Tibial nerve (tissue), 4 donors: ENCODE measurements at places on chromosomes 12 and 14. TPM values are rescaled to one million over a fixed set of nuclear protein-coding genes. Genes with fewer than 3 reads are reported as not detected.

The GALNT8 gene
- 1.2 TPM for total RNA-seq

The KRT81 gene
- not detected for total RNA-seq

The RFLNA gene
- 15.9 TPM for total RNA-seq

The PLD4 gene
- 2.4 TPM for total RNA-seq

The SUDS3 gene
- 92.0 TPM for total RNA-seq

The TTC5 gene
- 12.8 TPM for total RNA-seq

- DNase-seq, result no peak
Observed at GRCh38 chr14:75185251-75186040, 9.0 kb upstream of the TMED10 start.

GRCh38 chr14:77375973-77376770 is 722 bp downstream of the TMED8 start:
- no peak for DNase-seq

The TAS2R31 gene
- 10.5 TPM for total RNA-seq

The SYCP3 gene
- total RNA-seq, result not detected

GRCh38 chr14:99441157-99441870 is 39.3 kb downstream of the SETD3 start:
- DNase-seq, result no peak

GRCh38 chr12:99138393-99138792 is 493.3 kb downstream of the APAF1 start:
- no peak for DNase-seq

The GXYLT1 gene
- total RNA-seq, result 25.3 TPM

- no peak for DNase-seq
Observed at GRCh38 chr12:1838205-1838993, 18.0 kb downstream of the LRTM2 start.

- DNase-seq, result no peak
Observed at GRCh38 chr14:105974902-105975301, 448.5 kb downstream of the TMEM121 start.

The NRXN3 gene
- 22.4 TPM for total RNA-seq

The MAP3K9 gene
- total RNA-seq, result 0.87 TPM

DNA sequence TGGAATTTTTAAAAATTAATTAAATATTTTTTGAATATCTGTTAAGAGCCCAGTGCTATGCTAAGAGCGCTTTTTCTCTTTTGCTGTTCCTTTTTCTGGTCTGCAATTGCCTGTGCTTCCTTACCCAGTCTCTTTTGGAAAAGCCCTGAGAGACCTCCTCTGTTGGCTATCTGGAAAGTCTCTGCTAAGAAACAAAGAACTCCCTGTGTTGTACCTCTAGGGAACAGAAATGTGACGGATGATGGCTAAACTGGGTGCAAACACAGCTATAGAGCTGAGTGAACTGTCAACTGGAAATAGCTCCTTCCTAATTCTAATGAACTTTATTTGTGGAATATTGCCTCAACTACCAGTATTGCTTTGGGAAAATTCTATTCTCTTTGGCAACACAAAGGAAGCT is 261.6 kb upstream of the NOVA1 start:
- no peak for DNase-seq

The POU6F1 gene
- 14.4 TPM for total RNA-seq

DNA sequence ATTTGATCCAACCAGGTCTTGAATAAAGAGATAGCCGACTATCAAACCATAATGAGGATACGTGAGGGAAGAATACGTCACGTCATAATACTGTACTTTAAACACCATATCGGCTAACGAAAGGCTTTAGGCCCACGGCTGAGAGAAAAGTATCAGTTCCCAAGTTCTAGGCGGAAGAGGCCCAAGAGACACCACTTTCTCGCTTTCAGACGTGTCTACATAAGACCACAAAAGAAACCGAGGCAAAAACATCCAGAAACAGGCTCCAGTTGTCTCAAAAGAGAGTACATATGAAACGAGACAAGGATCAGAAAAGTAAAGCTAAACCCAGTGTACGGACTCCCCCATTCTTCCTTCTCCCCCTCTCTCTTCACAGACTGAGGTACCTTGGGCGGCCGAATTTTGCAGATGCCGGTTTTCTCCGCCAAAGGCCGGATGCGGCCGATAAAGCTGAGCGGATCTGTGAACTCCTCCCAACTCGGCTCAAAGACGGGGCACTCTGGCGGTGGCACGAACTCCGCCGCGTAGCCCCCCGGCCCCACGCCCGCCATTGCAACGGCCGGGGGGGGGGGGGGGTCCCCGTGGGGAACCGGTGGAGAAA is 479 bp downstream of the KDM5A start:
- DNase-seq, result no peak

The OTUB2 gene
- 0.21 TPM for total RNA-seq

The GPR68 gene
- 4.1 TPM for total RNA-seq

DNA sequence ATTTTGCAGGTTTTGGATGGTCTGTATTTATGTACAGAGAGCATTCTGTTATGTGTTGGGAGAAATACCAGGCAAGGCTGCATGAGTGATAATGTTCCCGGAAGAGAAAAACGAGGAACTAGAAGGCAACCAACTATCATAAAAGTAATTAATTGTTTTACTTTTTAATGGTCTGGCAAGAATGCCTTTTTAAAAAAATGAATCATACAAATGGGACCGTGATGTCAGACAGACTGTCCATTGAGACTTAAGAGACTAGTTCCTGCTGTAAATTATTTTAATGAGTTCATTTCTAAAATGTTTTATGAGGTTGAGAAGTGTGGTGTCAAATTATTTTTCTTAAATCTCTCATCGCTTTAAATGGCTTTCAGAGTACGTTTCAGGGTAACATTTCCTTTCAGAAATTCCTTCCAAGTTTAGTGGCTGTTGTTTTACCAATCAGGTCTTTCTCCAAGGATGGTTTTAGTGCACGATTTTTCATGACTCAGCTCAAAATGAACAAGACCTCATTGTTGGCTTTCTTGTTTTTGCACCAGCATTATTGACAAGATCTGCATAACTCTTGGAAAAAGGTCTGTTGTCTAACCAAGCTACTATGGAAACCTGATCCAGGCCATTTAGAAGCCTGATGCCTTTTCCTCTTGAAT is 86.1 kb upstream of the ARHGAP5 start:
- no peak for DNase-seq

DNA sequence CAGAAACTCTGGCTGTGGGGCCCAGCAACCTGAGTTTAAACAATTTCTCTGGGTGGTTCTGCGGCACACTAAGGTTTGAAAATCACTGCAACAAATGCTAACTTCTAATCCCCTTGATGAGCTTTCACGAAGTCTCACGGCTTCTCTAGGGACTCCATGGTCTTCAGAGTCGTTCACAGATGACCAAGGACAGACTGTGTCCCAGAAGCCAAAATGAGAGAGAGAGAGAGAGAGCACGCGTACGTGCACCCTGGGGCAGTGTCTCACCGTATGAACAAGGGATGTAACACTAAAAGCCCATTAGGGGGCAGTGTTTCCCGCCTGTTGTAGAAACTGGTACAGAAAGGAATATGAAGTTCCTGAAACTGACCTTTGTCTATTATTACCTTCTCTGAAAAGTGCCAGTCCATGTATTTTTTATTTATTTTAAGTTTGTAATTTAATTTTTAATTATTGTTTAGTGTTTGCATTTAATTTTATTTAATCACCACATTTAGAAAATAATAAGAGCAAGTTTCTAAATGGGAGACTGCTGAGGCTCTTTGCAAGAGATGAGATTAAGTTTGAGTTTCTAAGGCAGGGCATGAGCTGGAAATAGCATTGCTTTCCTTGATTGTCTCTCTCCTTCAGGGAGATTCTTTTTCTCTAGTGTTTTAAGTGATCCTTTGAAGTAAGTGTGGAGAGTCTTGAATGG is 3.4 kb downstream of the APOLD1 start:
- no peak for DNase-seq

The GPR84 gene
- total RNA-seq, result not detected

DNA sequence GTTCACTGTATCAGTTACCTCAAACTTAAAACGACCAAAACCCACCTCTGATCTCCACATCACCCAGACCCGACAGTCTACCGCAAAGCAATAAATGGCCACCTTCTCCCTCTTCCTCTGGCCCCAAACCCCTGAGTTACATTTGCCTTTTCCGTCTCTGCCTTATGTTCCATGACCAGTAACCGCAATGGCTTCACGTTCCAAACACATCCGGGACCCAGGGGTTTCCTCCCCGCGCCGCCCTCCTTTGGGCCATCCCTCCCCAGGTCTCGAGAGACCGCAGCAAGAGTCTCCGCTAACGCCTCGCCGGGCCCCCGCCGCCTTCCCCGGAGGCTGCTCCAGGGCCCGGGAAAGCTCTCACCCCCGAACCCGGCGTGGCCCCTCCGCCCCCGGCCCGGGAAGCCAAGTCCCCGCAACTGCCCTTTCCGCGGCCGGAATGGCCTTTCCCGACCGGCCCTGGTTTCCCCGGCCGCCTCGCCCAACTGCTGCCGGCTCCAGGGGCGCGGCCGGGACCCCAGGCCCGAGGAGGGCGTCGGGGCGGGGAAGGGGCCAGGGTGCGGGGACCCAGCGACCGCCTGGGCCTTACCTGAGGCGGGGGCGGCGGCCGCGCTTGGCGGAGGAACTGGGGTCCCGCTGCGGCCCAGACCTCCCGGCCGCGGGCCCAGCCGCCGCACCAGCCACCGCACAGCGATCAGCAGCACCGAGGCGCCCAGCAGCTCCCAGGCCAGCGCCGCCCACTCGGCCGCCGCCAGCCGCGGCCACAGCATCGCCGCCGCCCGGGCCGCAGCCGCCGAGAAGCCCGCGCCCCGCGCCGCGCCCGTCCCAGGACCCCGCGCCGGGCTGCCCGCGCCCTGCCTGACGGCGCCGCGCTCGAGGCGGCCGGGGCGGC is at the start of gene ANKLE2:
ANKLE2 (minus strand) TSS at position 801 of the 889 bp plus-strand sequence; CDS start at position 767, 34 bp downstream.
- peak; percentile 17 for DNase-seq

The RBP5 gene
- 2.2 TPM for total RNA-seq

DNA sequence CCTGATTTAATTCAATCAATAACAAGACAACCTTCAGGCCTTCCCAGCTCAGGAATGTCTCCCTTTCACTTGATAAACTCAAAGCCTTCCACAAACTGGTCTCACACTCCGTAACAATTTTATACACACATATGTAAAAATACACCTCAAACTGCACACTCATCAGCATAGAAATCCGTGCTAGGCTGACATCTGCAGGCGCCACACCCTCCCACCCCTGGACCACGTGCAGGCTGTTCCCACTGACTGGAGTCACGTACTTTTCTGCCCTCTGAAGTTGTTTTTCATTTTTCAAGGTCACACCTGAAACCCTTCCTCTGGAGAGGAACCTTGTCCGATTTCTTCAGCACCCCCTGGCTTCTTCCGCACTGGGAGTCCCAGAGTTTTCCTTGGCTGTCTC is 27.6 kb downstream of the FBXO21 start:
- no peak for DNase-seq

- no peak for DNase-seq
Observed at GRCh38 chr14:95077345-95077744, 80.0 kb downstream of the DICER1 start.

The NOVA1 gene
- total RNA-seq, result 49.0 TPM

The LTBP2 gene
- 276 TPM for total RNA-seq

DNA sequence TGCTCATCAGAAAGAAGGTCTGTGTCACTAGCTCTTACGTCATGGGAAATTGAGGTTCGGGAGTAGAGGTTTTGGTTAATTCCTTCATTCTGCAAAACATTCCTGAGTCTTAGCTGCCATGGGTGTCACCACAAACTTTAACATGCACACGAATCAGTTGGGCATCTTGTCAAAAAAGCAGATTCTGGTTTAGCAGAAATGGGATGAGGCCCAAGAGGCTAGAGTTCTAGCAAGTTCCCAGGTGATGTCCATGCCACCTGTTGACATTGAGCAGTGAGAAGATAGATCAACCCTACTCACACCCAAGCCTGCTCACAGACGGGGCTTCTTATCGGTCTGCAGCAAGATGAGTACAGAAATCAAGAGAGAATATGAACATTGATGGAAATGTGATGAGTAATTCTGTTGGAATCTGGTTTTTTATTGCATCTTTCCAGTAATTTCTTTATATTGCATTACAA is 11.7 kb upstream of the RIN3 start:
- DNase-seq, result no peak

GRCh38 chr12:107530701-107531100 is 154.9 kb upstream of the PWP1 start:
- no peak for DNase-seq

DNA sequence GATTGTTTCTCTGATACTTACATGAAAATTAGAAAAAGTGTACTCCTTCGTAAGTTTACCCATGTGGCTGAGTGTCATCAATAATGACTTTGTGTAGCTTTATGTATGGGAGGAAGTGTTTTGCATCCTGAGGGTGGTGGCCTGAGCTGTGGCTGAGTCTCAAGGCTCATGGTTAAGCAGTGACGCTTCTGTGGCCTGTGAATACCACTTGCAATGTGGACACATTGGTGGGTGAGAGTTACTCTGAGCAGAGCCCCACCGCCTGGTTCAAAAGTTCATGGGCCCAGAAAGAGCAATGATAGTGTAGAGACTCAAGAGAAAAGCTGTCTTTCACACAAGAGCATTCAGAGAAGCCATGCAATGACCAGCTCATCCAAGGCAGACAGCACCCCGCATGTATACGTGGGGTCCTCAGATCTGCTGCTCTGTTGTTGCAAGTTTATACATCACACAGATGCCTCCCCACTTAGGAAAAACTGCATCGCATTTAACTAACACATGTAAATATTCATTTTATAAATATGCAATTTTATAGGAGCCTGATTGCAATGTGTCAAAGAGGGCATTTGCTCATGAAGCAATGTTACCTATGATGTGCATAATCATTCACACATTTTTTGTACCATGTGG is 55.1 kb upstream of the FRMD6 start:
- DNase-seq, result no peak

The DDHD1 gene
- total RNA-seq, result 17.1 TPM

GRCh38 chr12:24746864-24747263 is 202.0 kb downstream of the BCAT1 start:
- DNase-seq, result no peak

GRCh38 chr12:126681676-126682075 is 1585.3 kb upstream of the TMEM132C start:
- DNase-seq, result no peak

DNA sequence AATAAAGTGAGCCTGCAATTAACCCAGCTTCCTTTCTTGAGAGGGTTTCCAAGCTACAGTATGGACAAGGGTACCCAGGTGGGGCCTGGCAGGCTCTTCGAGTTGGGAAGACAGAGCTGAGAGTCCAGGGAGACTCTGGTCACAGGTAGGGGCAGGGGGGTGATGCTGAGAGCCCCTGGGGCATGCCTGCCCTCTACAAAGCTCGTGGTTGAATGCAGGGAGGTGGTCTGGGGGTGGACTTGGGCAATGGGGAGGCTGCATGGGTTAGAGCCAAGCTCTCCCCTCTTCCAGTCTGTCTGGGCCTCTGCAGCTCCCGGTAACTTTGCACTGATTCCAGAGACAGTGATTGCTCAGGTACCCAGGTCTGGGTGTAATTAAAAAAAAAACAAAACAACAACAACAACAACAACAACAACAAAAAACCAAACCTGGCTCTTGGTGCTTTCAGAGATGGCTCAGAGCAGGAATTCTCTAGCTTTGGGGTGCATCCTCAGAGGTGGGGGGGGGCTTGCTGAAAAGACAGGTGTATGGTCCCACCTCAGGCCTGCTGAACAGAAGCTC is 30.8 kb upstream of the PPP2R5C start:
- DNase-seq, result no peak

GRCh38 chr12:52832451-52832850 is 1.7 kb downstream of the KRT79 start:
- no peak for DNase-seq
